Breast epithelium (tissue), 4 donors: ENCODE measurements at places on chromosomes 6 and 20. TPM values are rescaled to one million over a fixed set of nuclear protein-coding genes. Genes with fewer than 3 reads are reported as not detected.
A peak's percentile ranks its signal among the peaks of the same experiment; 100 is the strongest.

The TP53TG5 gene
- total RNA-seq: 1.3 TPM

The CDKN1A gene
- total RNA-seq: 143 TPM

The ZSCAN23 gene
- 6.0 TPM for total RNA-seq

DNA sequence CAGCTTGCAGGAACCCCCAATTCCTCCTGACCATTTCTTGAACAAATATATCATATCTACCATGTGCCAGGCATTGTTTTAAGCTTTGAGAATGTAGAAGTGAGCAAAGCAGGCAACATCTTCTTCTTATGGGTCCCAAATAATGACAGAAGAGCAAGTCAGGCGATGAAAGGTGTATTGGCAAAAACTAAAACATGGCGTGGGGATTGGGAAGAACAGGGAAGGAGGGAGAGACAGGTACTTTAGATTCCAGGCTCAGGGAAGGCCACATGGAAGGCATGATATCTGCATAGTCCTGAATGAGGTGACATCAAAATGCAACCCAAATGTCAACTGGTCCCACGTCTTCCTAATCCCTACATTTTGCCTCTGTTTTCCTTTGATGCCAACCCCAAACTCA lies 187.1 kb downstream of the ZNF217 start:
- no peaks in the 10 kb centered on the region for H3K27me3 ChIP-seq
- no peaks in the 10 kb centered on the region for H3K4me1 ChIP-seq
- H3K36me3 ChIP-seq: no peaks in the 10 kb centered on the region
- H3K4me3 ChIP-seq: no peak overlapping the region

GRCh38 chr6:45988635-45989034 lies 27.0 kb downstream of the CLIC5 start:
- no peaks in the 10 kb centered on the region for H3K4me1 ChIP-seq
- H3K4me3 ChIP-seq: no peak overlapping the region
- no peaks in the 10 kb centered on the region for H3K36me3 ChIP-seq
- DNase-seq: no peak
- no peaks in the 10 kb centered on the region for H3K27me3 ChIP-seq

- H3K4me1 ChIP-seq: no peaks in the 10 kb centered on the region
- no peaks in the 10 kb centered on the region for H3K27me3 ChIP-seq
- H3K27ac ChIP-seq: no peak overlapping the region
- DNase-seq: no peak
- H3K4me3 ChIP-seq: no peak overlapping the region
- H3K36me3 ChIP-seq: no peaks in the 10 kb centered on the region
These were observed 1101.9 kb downstream of the PRIM2 start for GRCh38 chr6:58419321-58419720.

- no peak overlapping the region for H3K4me3 ChIP-seq
- no peak for DNase-seq
- H3K27me3 ChIP-seq: no peaks in the 10 kb centered on the region
- no peaks in the 10 kb centered on the region for H3K4me1 ChIP-seq
- H3K36me3 ChIP-seq: peaks cover under 1% of the 10 kb centered on the region
- no peak overlapping the region for H3K27ac ChIP-seq
These were observed 39.5 kb downstream of the ASXL1 start for GRCh38 chr20:32397567-32398084.

GRCh38 chr20:31573555-31574321 lies 31.4 kb upstream of the ID1 start:
- no peak for DNase-seq
- H3K27me3 ChIP-seq: no peaks in the 10 kb centered on the region
- H3K4me1 ChIP-seq: no peaks in the 10 kb centered on the region
- H3K36me3 ChIP-seq: no peaks in the 10 kb centered on the region
- peak overlapping the region; percentile 94 for H3K27ac ChIP-seq
- H3K4me3 ChIP-seq: peak overlapping the region; percentile 57

GRCh38 chr20:24911461-24911860 lies 37.6 kb upstream of the CST7 start:
- H3K4me3 ChIP-seq: no peak overlapping the region
- H3K4me1 ChIP-seq: no peaks in the 10 kb centered on the region
- no peak for DNase-seq

DNA sequence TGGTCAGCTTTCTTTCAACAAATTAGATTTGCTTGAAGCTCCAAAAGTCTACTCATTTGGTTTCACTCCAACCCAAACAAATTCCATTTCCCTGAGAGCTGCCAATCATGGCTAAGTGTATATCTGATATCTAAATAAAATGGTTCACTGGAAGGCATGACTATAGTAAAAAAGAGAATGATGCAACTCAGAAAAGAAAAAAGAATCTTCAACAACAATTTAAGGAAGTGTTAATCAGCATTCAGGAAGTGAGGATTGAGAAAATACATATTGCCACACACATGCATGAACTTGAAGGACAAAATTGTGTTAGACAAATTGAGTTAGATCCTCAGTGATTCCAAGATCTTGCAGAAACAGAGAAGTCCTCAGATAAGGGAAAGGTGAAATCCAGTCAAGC lies 972.9 kb upstream of the FLRT3 start:
- no peak for DNase-seq
- no peak overlapping the region for H3K27ac ChIP-seq
- no peak overlapping the region for H3K4me3 ChIP-seq
- H3K4me1 ChIP-seq: no peaks in the 10 kb centered on the region

DNA sequence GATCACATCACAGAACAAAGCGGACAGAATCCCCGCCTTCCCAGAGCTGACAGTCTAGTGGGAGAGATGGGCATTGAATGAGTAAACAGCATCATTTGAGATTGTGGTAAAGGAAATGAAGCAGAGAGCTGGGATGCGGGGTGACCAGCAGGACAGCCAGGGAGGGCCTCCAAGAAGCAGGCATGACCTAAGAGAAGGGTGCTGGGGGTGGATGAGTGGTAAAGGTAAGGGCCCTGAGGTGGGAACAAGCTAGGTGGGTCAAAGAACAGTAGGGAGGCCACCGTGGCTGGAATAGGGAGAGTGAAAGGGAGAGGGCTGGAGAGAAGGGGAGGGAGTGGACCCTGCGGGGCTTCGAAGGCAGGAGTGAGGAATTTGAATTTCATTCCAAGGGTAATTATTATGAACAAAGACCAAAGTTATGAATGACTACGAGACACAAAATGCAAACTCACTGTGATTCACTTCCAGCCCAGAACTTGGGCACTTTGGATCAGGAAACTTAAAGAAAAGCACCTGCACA lies 61.4 kb downstream of the CEBPB start:
- no peak for DNase-seq
- no peaks in the 10 kb centered on the region for H3K27me3 ChIP-seq
- H3K4me1 ChIP-seq: no peaks in the 10 kb centered on the region
- no peak overlapping the region for H3K4me3 ChIP-seq
- H3K27ac ChIP-seq: peak overlapping the region; percentile 39
- no peaks in the 10 kb centered on the region for H3K36me3 ChIP-seq

GRCh38 chr6:72643214-72643613 lies 21.4 kb downstream of the KCNQ5 start:
- no peak overlapping the region for H3K4me3 ChIP-seq
- H3K4me1 ChIP-seq: no peaks in the 10 kb centered on the region
- H3K27me3 ChIP-seq: no peaks in the 10 kb centered on the region
- H3K27ac ChIP-seq: no peak overlapping the region
- no peaks in the 10 kb centered on the region for H3K36me3 ChIP-seq
- DNase-seq: no peak

DNA sequence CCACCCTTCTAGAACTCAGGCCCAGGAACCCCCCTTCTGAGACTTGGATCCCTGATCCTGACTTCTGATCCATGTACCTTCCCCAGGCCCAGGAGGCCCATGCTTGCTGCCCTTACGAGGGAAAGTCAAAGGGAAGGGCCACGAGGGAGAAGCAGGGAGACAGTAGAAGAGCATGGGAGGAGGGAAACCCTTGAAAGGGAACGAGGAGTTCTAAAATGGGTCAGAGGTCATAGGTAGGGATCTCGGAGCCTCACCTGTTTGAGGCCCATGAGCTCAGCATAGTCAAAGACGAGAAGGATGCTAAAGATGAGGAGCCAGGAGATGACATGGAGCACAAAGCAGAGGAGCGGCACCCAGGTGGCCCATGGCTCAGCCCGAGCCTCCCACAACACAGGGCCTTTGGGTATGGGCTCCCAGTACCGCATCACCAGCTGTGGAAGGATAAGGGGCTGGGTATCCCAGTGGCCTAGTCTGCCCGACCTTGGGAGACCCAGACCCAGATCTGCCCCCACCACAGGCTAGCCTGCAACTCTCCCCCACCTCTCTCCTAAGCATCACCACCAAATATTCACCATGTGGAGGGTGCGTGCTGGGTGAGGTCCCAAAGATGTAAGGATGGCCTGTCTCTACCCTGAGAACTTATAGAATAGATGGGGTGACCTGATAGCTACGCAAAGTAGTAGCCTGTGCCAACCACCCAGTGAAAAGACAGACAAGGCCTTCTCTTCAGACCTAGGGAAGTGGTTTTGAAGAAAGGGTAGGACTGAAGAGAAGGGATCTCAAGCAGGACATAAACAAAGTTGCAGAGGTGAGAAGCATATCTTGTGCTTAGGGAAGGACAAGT lies 1.5 kb downstream of the NRM start:
- H3K27me3 ChIP-seq: no peaks in the 10 kb centered on the region
- DNase-seq: no peak
- no peak overlapping the region for H3K4me3 ChIP-seq
- H3K36me3 ChIP-seq: no peaks in the 10 kb centered on the region
- H3K27ac ChIP-seq: peak overlapping the region; percentile 96
- peaks cover 18% of the 10 kb centered on the region for H3K4me1 ChIP-seq
